ENCODE measurements at places on chromosomes 2 and 18.

DNA sequence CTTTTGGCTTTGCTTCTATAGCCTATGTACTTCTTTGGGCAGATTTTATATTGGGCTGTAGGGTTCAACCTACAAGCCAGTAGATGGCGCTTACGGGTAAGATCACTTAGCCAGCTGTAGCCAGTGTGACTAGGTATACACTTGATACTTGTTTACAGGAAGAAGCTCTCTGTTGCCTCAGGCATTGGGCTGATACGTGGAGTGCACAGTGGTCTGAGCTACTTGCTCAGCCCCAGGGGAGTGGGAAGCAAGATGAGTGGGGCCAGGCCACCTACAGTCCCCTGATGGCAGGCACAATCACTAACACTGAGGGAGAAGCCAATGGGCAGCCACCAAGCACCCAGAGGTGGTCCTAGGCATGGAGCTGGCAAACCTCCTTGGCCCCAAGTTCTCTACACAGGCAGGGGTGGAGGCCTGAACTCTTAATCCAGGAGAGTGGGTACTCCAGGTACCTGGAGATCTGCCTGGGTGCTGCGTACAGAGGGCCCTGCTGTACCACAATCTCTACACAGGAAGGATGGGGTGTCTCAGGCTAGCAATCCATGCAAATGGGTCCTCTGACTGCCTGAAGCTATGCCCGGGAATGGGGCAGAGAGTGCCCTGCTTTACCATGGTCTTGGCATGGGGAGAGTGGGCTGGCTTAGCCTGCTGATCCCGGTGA, 122.2 kb downstream of the NCOA1 start:
- peak; percentile 54 for DNase-seq

- DNase-seq: no peak
These were observed 11.6 kb downstream of the SPATA3 start for GRCh38 chr2:231007286-231008098.

DNA sequence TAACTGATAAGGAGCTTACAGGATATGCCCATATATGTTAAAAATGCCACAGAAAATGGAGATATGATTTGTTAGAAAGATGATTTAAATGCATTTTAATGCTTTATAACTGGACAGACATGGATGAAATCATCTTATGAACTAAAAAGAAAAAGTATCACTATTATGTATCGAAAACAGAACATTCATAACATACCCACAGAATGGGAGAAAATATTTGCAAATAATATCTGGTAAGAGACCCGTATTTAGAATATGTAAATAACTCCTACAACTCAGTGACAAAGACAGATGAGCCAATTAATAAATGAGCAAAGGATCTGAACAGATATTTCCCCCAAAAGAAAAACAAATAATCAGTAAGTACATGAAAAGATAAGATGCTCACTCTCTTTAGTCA, 24.3 kb upstream of the MGAT5 start:
- DNase-seq: no peak

- DNase-seq: no peak
These were observed 321.9 kb upstream of the RAB12 start for GRCh38 chr18:8287196-8287885.

DNA sequence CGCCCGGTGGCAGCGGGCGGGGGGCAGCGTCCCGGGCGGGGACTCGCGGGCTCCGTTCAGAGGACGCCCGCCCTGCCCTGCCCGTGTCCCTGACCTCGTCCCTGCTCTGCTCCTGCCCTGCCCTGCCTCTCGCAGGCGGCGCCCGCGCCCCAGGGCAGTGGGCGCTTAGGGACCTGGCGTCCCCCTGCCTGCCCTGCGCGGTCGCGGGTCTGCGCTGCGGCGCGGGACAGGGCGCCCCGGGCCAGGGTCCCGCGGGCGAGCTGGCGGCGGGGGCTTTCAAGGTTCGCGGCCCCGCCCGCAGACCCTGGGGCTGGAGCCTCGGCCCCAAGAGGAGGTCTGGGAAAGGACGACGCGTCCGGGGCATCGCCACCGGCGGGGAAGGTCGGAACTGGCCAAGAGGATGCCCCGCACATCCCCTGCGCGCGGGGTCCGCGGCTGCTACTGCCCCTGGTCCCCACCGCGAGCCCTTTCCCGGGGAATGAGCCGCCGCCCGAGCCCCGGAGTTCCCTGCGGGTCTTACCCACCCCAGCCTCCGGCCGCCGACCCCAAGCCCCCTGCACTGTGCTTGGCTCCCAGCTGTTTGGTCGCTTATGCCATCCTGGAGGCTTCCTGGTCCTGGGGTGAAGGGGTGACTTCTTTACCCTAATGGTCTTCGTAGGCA, 679 bp downstream of the RNF144A start:
- peak; percentile 18 for DNase-seq

- no peak for DNase-seq
These were observed 16.6 kb downstream of the FHOD3 start for GRCh38 chr18:36314098-36314497.

DNA sequence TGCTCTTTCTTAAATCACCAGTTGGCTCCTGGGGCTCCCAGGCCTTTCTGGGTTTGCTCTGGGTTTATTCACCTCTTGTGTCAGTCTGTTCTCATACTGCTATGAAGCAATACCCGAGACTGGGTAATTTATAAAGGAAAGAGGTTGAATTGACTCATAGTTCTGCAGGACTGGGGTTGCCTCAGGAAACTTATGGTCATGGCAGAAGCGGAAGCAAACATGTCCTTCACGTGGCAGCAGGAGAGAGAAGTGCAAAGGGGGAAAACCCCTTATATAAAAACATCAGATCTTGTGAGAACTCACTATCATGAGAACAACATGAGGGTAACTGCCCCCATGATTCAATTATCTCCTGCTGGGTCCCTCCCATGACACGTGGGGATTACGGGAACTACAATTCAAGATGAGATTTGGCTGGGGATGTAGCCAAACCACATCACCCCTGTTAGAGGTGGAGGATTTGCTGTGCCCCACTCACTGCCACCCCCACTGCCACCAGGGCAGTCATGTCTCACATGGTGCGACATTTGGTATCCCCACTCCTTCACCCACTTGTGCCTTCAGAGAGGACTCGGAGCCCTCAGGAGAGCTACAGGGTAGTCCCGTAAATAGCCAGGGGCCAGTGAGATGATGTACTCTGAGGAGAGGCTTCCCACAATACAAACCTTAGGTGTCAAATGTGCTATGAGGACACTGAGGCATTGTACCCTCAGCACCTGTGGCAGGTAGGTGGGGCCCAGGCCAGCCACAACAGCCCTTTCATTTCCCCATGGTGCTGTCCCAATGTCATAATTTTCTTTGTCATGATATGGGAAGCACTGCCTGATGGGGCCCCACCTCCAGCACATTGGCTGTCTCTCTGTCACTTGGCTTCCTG, 35.7 kb downstream of the CDC42EP3 start:
- no peak for DNase-seq

- DNase-seq: peak; percentile 75
These were observed 21.4 kb upstream of the SPIRE1 start for GRCh38 chr18:12679183-12679786.

GRCh38 chr2:143994961-143995360, 525.0 kb downstream of the ZEB2 start:
- DNase-seq: no peak

DNA sequence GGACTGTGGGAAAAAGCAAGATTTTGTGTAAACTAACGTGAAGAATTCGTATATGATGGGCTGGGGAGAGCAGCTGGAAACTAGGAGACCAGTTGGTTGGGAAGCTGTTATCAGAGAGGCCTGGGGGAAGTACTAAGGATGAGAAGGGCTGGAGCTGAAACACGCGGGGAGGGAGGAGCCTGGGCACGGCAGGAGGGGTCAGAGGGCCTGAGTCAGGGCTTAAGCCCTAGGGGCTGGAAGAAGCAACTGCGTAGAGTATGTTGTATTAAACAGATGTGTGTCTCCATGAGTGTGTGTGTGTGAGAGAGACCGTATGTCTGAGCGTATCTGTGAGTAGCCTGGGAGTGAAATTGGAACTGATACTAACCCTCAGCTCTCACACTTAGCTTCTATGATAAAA, 8.4 kb downstream of the POMC start:
- DNase-seq: no peak

DNA sequence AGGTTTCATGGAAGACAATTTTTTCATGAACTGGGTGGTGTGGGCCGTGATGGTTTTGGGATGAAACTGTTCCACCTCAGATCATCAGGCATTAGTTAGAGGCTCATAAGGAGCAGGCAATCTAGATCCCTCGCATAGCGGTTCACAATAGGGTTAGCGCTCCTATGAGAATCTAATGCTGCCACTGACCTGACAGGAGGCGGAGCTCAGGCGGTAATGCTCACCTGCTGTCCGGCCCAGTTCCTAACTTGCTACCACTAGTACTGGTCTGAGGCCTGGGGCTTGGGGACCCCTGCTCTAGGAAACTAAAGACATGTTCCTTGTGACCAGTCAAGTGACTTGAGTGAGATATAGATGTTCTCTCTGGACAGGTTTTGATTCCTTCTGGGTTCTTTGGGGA, 49.2 kb downstream of the OXER1 start:
- DNase-seq: no peak

DNA sequence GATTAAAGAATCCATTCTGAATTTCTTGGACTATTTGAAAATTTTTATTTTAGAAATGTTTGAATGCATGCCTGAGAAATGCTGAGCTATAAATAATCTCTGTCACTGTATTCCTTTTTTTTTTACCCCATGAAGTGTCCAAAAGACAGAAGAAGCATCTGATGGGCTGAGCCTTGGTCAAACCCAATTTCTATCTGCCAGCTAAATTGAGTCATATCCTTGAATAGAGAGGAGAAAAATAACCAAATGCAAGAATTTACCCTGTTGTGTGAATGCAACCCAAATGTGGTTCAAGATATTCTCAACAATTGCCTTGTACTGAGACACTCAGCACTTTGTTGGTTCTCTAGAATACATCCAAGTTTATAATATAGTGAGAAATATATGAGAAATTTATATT, 223.5 kb downstream of the UBE2E3 start:
- no peak for DNase-seq

DNA sequence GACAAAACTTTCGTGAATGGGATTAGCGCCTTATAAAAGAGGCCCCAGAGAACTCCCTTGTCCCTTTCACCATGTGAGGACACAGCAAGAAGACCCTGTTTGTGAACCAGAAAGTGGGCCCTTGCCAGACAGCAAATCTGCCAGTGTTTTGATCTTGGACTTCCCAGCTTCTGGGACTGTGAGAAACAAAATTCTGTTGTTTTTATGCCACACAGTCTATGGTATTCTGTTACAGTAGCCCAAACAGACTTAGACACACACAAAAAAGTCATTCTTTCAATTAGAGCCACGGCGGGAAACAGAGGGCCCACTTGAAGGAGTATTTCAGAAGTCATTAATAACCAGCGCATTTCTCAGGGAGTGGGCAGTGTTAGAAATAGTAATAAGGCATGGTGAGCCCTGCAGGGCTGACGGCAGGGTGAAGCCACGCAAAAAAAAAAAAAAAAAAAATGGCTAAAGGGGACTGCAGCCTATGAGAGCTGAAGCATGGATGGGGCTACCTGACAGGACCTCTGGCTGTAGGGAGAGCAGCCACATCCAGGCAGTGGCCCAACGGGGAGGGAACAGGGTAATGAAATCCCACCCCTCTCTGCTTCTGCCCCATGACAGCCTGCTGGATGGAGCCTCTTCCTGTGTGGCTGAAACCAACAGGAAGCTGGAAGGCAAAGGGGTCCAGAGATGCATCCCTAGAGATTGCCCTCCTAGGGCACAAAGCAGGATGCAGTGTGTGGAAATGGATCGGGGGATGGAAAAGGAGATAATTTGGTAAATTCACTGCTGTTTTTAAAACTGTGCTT, 189.3 kb downstream of the KCNS3 start:
- no peak for DNase-seq

DNA sequence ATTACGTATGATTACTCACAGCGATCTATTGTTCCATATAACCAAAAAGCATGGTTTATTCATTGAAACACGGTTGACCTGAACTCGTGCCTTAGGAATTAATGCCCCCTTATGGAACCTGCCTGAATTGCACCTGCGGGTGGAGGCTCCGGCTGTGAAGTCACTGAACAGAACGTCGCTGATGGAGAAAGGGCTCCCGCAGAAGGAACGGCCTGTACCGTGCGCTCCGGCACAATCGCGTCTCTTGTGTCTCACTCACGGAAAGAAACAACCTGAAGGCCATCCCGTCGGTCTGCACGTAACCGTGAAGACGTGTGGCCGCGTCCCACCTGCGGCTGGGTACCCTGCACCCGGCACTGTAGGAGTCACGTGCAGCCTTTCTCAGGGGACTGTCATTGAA, 133.1 kb downstream of the NFATC1 start:
- DNase-seq: peak; percentile 67

GRCh38 chr2:200668478-200668877, 82.7 kb downstream of the AOX1 start:
- no peak for DNase-seq

GRCh38 chr2:98012561-98012991, 16.8 kb upstream of the TMEM131 start:
- DNase-seq: no peak

DNA sequence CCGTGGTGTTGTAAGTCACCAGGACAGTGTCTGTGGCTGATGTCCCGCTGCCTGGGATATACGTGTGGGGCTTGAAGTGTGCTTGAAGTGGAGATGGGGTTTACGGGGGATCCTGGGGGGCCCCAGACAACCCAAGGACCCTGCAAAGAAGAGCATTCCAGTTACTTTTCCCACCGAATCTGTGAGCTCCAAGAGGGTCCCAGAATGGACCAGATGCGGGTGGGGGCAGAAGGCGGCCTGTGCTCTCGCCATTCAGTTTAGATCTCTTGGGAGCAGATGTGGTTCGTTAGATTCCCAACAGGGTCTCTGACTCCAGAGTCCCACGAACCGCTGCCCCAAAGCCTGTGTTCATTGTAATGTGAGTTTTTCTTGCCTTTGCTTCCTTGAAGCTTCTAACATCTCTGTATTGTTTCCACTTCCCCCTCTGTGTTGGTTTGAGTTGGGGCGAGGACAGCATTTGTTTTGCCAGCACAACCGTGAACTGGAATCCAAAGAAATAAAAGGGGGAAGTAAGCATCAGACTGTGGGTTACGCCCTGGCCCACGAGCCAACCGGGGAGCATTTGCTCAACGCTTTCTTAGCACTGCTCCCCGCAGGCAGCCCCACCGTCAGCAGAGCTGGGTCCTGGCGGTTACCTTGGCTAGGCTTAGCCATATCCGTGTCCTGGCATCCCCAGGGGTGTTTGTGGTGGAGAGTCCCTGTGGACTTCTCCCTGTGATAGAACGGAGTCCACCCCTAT, 92.1 kb downstream of the SH3BP4 start:
- no peak for DNase-seq

DNA sequence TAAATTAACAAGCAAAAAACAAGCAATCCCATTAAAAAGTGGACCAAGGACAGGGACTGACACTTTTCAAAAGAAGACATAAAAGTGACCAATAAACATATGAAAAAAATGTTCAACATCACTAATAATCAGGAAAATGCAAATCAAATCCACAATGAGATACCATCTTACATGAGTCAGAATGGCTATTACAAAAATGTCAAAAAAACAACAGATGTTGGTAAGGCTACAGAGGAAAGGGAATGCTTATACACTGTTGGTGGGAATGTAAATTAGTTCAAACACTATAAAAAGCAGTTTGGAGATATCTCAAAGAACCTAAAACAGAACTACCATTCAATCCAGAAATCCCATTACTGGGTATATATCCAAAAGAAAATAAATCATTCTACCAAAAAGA, 78.2 kb downstream of the SUCLG1 start:
- no peak for DNase-seq
